ENCODE measurements at places on chromosomes 3 and 15.
A peak's percentile ranks its signal among the peaks of the same experiment; 100 is the strongest.

- DNase-seq = peak; percentile 69
These were observed 7.6 kb downstream of the HDC start for GRCh38 chr15:50257924-50258323.

DNA sequence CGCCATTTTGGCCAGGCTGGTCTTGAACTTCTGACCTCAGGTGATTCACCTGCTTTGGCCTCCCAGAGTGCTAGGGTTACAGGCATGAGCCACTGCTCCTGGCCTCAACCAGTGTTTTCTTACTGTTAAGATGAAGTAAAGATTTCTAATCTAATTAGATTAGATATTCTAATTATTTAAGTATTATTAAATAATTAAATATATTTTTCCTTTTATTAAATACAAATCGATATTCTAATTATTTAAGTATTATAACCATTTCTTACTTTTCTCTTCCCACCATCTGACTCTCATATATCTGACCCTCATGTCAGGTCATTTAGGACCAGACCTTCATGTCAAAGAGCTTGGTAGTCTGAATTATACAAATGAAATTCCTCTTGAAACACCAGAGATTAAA lies 1291.9 kb upstream of the EPHA6 start:
- DNase-seq = no peak

DNA sequence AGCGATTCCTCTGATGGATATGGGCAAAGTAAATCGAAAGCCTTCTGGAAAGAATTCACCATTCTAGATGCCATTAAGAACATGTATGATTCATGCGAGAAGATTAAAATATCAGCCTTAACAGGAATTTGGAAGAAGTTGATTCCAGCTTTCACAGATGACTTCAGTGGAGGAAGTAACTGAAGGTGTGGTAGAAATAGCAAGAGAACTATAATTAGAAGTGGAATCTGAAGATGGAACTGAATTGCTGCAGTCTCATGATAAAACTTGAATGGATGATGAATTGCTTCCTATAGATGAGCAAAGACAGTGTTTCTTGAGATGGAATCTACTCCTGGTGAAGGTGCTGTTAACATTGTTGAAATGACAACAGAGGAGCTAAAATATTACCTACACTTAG lies 30.1 kb upstream of the TBC1D23 start:
- no peak for DNase-seq

GRCh38 chr3:149575213-149575960 lies 82.4 kb downstream of the WWTR1 start:
- no peak for DNase-seq

- no peak for DNase-seq
These were observed 274.4 kb downstream of the TLE3 start for GRCh38 chr15:69823223-69823907.

DNA sequence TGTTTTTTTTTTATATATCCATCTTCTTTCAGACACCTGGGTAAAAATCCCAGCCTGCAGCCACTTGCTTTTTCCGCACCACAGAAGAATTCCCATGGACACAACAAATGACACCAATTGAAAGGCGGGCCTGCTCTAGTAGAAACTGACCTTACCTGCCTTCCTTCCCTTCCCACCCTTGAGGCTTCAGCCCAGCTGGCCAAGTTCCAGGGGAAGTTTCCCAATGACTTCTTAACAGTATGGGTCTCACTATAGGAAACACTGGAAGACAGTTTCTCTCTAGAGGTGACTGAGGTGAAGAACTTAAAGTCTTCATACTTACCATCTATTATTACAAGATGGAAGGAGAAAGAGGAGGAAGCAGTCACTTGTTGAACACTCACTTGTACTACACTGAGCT lies 714.2 kb upstream of the NR2F2 start:
- no peak for DNase-seq

DNA sequence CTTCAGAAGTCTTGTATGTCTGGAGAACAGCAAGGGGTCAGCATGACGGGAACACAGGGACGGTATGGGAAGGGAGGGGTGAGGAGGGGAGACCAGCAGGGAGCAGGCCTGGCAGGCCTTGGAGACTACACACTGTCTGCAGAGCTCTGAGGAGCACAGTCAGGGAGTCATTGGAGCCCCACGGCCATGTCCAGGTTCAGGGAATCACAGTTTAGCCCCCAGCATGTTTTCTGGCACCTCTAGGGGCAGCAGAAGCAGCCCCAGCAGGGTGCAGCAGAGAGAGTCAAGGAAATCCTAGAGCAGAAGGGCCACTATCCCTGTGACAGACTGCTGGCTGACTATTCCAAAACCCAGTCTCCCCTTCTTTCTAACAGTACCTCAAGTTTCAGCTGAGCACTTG lies 3.2 kb downstream of the LAMP3 start:
- no peak for DNase-seq

DNA sequence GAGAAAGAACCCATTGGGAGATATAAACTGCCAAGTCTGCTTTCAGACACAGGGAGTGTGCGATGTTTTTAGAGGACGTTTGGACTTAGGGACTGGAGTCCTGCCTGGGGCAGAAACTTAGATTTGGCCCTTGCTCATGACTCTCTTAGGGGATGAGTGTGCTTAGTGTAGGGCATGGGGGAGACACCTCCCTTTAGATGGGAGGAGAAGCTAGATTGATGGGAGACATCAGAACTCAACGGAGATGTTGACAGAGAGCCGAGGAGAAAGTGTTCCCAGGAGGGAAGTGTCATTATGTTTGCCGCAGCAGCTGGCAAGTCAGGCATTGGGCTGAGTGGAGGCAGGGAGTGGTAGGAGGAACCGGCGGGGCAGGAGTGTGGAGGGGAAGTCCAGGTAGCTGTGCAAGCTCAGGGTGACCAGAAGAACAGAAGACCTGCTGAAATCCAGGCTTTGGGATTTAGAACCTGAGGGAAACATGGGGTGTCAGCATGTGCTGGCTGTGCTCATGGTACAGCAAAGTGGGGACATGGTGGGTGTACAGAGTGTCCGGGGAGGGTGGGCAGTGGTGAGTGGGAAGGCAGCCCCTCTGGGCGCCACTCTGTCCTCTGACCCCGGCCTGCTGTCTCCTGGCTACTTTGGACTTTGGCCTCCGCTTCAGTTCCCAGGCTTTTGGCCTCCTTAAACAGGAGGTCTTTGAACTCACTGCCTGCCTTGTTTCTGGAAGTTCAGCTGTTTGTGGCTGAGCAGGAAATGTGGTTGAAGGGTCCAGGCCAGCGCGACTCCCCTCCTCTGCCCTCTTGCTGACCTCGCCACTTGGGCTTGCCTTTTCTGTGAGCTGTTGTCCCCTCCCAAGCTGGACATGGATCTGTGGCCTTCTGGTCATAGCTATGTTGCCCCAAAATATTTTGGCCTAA lies 324.0 kb upstream of the LRRFIP2 start:
- DNase-seq = no peak

DNA sequence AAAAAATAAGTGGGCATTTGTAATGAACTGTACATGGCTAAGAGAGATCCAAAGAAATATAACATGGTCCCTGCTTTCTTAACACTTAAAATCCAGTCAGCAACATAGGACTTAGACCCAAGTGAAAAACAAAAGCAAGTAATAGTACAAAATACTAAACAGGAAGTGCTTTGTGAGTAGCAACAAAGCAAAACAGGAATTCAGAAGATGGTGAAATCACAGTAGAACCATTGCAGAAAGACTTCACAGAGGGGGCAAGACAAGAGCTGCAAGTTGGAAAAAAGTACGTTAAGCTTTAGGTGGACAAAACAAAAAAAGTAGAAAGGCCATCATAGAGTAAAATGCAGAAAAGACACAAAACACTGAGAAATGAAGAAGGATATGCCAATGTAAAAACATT lies 116.0 kb downstream of the TBC1D5 start:
- DNase-seq = no peak

DNA sequence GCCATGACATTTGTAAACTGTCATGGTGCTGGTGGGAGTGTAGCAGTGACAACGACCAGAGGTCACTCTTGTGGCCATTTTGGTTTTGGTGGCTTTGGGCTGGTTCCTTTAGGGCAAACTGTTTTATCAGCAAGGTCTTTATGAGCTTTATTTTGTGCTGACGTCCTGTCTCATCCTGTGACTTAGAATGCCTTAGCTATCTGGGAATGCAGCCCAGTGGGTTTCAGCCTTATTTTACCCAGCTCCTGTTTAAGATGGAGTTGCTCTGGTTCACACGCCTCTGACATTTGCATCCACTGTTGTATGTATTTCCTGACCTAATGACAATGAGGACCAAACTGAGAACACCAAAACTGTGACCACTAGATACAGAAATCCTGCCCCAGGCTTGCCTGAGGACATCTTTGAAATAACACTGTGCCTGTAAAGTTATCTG lies 37.6 kb downstream of the RAB8B start:
- no peak for DNase-seq

DNA sequence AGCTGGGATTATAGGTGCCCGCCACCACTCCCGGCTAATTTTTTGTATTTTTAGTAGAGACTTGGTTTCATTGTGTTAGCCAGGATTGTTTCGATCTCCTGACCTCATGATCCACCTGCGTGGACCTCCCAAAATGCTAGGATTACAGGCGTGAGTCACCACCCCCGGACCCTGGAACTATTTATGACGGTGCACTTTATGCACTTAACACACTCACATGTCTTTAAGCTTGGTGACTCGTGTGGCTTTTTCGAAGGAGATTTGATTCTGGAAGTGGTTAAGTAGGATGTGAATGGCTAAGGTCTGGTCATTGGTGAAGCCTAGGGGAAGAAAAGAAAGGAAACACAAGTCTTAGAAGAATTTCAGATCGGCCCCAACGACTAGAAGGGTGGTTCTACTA lies 20.3 kb downstream of the BBS4 start:
- DNase-seq = no peak

GRCh38 chr3:38370149-38370548 lies 23.6 kb downstream of the XYLB start:
- DNase-seq = no peak

- DNase-seq = no peak
These were observed 40.2 kb upstream of the ARF4 start for GRCh38 chr3:57637391-57637790.

DNA sequence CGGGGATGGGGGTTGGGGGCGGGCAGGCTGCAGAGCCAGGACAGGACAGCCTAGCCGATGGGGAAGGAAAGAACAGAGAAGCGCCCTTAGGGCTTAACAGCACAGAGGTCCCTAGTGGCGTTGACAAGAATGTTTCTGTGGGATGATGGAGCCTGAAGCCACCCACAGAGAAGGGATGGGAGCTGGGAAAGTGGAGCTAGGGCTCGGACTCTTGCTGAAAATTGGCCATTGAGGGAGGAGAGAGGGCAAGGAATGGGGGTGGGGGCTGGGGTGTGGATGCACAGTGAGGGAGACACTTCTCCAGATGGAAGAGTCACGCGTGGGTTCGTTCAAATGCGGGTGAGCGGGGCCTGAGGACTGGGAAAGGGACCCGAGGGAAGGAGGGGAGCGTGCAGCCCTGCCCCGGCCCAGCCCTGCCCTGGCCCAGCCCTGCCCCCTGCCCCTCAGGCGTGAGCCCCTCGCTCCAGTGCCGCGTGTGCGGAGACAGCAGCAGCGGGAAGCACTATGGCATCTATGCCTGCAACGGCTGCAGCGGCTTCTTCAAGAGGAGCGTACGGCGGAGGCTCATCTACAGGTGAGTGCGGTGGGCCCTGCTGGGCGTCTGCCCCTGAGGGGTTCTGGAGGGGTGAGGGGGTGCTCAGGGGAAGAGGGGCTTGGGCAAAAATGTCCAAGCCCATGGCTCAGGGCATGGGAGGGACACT lies 832 bp downstream of the NR2E3 start:
- no peak for DNase-seq

GRCh38 chr3:195752546-195753331 lies 32.0 kb downstream of the MUC20 start:
- no peak for DNase-seq

Measured in activated CD4-positive, alpha-beta T cell treated with anti-CD3 and anti-CD28 coated beads, Interleukin-2, Interleukin-4, amounts not matched to agents 100 ng/mL and 50 ng/mL, durations not matched to agents 16 hours and 8 hours (primary cell).